AG04449 (cell line): ENCODE measurements at places on chromosomes 12 and 14.

DNA sequence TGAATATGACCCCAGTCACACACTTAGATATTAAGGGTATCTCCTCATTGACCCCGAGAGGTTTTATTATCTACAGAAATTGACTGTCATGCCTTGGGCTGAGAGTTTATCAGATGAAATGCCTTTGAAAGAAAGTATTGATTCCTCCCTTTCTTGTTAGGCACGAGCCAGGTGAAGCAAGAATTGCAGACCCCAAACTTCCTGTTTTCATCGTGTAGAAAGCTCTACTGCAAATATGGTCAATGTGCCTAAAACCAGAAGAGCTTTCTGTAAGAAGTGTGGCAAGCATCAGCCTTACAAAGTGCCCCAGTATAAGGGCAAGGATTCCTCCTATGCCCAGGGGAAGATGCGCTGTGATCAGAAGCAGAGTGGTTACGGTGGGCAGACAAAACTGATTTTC lies 143.9 kb upstream of the FUT8 start:
- no peak for DNase-seq

DNA sequence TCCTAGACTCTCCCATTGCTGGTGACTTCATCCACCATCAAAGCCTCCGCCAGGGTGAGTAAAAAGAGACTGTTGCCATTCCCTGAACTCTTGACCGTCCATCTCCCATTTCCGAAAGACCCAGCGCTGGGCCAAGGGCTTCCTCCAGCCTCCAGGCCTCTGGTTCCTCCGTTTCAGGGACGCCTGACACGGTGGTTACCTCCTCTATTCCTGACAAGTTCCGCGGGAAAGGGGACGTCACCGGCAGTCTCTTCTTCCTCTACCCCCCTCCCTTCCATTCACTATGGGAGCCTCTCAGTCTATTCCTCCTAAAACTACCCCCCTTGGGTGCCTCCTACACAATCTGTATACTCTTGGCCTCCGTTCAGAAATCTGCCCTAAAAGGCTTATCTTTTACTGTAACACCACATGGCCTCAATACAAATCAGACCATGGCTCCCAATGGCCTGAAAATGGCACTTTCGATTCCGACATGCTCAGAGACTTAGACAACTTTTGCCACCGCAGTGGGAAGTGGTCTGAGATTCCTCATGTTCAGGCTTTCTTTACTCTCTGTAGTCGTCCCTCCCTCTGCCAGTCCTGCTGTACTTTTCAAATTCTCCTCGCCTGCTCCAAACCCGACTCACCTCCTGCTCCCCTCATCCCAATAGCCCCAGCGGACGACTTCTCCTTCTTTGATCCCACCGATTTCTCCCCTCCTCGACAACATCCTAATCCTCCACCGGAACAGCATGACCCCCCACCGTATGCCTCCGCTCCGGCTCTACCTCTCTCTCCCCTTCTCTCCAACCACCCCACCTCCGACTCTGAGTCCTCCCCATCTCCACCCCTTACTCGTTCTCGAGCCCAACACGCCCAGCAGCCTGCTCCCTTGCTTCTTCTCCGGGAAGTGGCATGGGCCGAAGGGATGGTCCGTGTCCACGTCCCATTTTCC lies 70.4 kb downstream of the MOK start:
- no peak for DNase-seq

GRCh38 chr12:4987076-4988046 lies 56.3 kb upstream of the KCNA5 start:
- no peak for DNase-seq

- DNase-seq, result no peak
Observed at GRCh38 chr12:125458552-125459268, 393.5 kb downstream of the AACS start.

DNA sequence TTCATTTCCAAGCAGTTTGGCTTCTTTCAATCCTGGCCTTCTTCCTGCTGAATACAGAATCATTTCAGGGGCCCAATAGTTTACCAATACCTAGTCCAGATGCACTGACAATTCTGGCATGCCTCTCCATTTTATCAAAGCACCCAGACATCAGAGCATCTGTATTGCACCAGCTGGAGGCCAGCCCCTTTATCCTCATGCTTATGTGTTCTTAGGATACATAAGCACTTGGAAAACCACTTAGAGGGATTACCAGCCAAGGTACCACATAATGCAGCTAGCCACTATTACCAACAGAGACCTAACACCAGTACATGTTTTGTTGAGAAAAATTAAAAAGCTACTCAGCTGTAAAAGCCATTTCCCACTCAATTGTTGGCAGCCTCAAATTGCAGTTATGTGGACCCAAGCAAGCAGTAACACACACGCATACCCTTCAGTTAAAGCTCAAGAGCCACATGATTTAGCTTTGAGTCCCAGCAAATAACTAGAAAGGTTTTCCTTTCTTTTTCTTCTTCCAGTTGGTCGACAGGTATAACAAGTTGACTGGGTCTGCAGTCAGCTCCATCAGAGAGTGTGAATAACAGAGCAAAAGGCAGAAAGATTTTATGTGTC lies 263.8 kb downstream of the DIO2 start:
- no peak for DNase-seq
